ENCODE measurements at places on chromosomes 1 and 21. TPM values are rescaled to one million over a fixed set of nuclear protein-coding genes. Genes with fewer than 3 reads are reported as not detected.

DNA sequence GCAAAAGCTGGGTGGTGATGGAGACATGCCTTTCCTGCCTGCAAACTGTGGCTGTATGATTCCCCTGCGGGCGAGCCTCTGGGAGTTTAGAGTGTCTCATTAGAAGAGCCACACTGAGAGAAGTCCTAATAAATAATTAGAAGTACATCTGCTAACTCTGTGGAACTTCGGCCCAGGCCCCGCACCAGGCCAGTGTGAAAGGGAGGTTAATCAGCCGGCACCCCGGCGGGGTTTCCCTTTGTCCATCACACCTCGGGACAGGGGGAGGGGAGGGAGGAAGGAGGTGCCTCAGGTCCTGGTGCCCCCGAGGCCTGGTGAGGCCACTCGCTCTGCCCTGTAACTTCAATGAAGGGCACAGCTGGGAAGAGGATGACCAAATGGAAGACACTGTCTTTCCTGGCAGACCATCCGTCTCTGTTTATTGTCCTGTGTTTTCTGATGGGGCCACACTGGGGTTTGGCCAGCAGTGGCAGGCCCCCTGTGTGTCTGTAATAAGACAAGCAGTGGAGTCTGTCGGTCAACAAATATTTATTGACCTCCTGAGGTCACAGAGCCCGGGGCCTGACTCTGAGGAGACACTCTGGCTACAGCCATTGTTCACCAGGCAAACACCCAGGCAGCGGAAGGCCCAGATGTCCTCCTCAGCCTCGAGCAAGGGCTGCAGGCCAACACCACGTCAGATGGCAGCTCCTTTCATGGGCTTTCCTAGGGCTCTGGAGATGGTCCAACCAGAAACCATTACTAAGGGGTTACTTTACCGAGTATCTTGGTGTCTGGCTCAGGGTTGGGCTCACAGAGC is 267.5 kb upstream of the RAB4A start:
- no peak for ATAC-seq

DNA sequence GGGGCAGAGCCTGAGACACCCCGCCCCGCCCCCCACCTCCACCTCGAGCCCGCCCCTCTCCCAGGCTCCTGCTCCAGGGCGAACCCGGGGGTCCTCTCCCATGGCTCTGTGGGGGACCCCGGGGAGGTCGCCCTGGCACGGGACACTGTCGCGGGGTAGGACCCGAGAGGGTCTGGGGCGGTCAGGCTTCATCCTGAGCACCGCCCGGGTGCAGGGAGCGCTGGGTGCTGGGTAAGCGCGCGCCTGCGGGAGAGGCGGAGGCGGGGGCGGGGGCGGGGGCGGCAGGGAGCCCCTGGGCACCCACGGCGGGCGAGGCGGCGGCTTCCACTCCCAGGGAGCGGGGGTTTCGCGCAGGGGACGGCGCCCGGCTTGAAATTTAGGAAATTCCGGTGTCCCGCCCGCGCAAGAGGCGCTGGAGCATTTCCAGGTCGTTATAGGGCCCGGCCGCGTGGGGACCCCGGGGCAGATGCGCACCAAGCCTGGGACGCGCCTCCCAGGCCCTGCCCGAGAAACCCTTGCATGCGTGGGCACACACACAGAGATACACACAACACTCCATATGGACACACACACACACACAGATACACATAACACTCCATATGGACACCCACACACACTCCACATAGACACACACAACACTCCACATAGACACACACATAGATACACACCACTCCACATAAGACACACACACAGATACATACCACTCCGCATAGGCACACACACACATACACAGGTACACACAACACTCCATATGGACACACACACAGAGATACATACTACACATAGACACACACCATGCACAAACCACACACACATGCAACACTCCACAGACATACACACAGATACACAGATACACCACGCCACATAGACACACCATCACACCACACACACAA is 48.7 kb upstream of the SLC19A1 start:
- ATAC-seq: peak; percentile 63

GRCh38 chr1:216076751-216077150 is 346.5 kb downstream of the USH2A start:
- ATAC-seq: no peak

DNA sequence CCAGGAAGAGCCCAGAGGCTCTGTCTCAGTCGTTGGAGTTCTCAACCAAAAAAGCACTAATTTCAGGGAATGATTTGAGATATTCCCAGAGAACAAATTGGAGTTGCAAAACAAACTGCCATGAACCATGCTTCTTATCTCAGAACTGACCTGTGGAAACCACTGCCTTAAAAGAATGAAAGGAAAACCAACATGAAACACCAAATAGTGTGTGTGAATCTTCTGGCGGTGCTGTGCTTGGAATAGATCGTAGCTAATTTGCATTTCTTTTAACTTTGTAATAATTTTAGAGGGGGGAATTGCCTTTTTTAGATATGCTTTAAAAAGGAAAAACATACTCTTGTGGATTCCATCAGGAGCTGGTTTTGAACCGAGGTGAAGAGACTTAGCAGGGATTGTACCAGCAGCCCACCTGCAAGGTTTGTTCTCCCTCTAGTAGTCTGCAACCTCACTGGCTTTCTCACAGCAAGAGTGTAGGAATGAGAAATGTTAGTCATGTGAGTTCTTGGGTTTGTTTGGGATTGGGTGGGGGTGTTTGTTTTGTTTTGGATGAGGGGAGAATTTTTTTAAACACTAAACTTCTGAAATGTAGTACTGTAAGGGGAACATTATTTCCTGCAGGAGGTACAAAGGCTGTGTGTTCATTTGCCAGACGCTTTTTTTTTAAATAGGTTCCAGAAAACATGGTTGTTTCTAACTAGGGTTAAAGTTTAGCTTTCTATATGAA is 45.7 kb upstream of the ANGPTL1 start:
- no peak for ATAC-seq

GRCh38 chr1:247212012-247212411 is 40.2 kb upstream of the ZNF124 start:
- no peak for ATAC-seq

- no peak for ATAC-seq
Observed at GRCh38 chr1:205667909-205668643, 12.2 kb downstream of the SLC45A3 start.

GRCh38 chr21:35384375-35384774 is 335.3 kb upstream of the RUNX1 start:
- no peak for ATAC-seq

- no peak for ATAC-seq
Observed at GRCh38 chr1:166273618-166274017, 106.8 kb upstream of the FAM78B start.

- ATAC-seq: no peak
Observed at GRCh38 chr21:43364851-43365424, 62.0 kb downstream of the SIK1 start.

DNA sequence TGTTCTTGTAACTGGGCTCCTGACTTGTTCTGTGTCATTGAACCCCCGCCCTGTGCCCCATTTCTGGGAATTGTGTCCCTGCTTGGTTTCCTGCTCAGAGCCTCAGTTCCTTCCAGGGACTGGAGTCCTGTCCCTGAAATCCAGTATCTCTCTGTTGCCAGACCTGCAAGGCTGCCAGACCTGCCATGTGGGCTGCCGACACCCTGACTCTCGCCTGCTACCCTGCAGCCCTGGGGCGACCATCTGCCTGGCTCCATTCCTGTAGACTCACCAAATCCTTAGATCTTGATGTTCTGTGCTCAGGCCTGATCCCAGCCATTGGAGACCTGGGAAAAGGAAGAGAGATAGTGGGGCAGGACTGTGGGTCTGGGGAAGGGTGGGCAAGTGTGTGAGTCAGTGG is 383.3 kb upstream of the PROX1 start:
- no peak for ATAC-seq

- no peak for ATAC-seq
Observed at GRCh38 chr21:32496568-32496967, 84.1 kb downstream of the EVA1C start.

GRCh38 chr1:21620011-21620410 is 49.1 kb downstream of the RAP1GAP start:
- no peak for ATAC-seq

DNA sequence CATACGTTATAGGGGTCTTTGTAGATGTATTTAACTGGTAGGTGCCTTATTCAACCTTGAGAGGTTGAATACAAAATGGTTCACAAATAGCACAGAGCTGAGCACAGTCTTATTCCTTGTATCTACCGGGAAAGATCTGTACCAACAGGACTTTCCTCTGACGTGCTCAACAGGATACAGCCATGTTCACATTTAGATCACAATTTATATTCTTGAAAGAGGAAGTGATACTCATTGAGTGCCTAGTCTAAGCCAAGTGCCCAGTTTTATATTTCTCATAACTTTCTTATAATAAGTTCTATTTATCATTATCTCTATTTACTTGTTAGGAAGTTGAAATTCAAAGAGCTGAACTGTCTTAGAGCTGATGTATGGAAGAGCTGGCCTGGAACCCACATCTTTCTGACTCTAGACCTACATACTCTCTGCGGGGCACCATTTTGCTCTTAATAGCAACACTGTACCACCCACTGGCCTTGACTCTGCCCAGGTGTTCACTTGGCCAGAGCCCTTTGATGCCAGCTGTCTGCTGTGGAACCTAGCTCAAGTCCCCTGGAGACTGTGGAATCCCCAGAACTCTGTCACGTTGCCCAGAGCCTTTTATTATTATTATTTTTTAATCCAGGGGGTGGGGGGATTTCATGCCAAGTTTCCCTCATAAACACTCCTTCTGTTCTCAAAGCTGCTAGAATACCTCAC is 156.2 kb downstream of the TPR start:
- ATAC-seq: no peak

DNA sequence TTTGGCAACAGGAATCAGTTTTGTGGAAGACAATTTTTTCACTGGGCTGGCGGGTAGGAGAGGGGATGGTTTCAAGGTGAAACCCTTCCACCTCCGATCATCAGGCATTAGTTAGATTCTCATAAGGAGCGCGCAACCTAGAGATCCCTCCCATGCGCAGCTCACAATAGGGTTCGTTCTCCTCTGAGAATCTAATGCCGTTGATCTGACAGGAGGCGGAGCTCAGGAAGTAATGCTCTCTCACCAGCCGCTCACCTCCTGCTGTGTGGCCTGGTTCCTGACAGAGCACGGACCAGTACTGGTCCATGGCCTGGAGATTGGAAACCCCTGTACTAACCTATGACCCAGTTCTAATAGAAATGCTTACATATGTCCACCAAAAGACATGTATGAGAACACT is 96.6 kb upstream of the KIAA1614 start:
- no peak for ATAC-seq

DNA sequence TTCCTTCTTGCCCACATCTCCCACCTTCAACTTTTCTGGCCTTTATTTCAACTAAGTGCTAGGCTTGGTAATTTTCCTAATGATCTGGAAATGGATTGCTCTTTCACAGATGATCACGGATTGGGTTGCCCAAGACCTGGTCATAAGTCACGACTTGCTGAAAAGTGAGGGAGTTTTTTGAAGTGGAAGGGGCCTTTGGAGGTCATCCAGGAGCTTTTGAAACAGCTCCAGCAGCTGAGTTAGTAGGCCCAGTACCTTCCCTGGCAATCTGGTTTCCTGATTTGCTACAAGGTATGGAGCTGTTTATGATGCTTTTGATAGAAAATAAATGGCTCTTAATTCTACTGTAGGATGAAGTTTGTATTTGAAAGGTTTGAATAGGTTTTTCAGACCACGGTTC is 20.4 kb downstream of the GREM2 start:
- no peak for ATAC-seq

- ATAC-seq: peak; percentile 25
Observed at GRCh38 chr1:108961752-108962486, 1.4 kb downstream of the CLCC1 start.

GRCh38 chr1:110533230-110533629 is 14.3 kb upstream of the KCNA10 start:
- no peak for ATAC-seq

DNA sequence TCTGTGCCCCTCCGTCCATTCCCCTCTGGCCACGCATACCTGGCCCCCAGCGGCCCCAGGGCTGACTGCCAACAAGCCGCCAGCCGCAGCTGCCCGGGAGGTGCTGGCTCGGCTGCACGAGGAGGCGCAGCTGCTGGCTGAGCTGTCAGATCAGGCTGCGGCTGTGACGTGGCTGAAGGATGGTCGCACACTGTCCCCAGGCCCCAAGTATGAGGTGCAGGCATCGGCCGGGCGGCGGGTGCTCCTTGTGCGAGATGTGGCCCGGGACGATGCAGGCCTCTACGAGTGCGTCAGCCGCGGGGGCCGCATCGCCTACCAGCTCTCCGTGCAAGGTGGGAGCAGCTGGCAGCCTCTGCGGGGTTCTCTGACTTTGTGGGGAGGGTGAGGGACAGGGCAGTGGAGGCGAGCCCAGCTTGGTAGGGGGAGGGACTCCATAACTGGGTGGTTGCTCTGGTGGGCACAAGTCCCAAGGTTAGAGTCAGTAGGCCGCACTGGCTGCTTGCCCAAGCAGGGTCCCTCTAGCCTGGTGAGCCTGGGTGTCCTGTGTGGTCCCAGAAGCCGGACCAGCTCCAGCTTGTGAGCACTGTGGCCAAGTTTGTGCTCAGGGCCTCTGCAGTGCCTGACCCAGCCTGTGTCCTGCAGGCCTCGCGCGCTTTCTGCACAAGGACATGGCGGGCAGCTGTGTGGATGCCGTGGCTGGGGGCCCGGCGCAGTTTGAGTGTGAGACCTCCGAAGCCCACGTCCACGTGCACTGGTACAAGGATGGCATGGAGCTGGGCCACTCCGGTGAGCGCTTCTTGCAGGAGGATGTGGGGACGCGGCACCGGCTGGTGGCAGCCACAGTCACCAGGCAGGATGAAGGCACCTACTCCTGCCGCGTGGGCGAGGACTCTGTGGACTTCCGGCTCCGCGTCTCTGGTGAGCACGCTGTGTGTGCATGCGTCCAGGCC is 8.8 kb downstream of the OBSCN start:
- ATAC-seq: no peak

DNA sequence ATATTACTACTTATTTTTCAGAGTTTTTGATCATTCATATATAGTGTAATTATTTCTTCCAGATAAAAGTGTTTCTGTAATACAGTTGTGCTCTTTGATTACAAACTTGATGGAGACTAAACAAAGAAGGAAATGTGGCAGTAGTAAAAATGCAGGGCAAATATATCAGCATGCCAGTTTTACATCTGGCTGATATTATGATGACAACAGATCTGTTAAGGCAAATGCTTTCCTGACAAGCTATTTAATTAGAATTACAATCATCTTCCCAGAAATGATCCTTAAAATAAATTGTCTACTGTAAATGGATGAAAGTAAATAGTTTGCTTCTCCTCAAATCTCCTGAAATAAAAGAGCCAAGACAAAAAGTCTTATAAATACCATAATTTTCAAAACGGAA is 1659.8 kb downstream of the BRINP3 start:
- ATAC-seq: no peak

DNA sequence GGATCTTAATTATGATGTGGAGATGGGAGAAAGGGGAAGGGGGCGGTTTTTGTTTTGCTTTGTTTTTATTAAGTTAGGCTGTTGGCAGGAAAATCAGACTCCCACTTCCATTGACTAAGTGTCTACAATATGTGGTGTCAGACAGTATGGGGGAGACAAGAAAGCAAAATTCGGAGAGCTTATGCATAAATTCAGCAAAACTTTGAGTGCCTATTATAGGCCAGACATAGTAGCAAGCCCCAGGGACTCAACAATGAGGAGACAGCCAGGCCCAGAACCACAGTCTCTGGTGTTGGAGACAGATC is 835 bp upstream of the TSPAN2 start:
- ATAC-seq: no peak

Gene FAM43B
- total RNA-seq: 0.12 TPM

Gene IL24
- 0.12 TPM for total RNA-seq

Gene ZBTB8A
- 3.1 TPM for total RNA-seq

Gene WNT3A
- total RNA-seq: 0.44 TPM

Gene KIAA0040
- total RNA-seq: 6.3 TPM

Gene DSCAM
- not detected for total RNA-seq

Gene MNDA
- 0.52 TPM for total RNA-seq

Gene OR2T29
- total RNA-seq: not detected

Gene C1orf53
- total RNA-seq: 2.6 TPM

Gene ZSWIM5
- total RNA-seq: 0.56 TPM
